DMS79 (cell line): ENCODE measurements at places on chromosomes 16 and 17.

DNA sequence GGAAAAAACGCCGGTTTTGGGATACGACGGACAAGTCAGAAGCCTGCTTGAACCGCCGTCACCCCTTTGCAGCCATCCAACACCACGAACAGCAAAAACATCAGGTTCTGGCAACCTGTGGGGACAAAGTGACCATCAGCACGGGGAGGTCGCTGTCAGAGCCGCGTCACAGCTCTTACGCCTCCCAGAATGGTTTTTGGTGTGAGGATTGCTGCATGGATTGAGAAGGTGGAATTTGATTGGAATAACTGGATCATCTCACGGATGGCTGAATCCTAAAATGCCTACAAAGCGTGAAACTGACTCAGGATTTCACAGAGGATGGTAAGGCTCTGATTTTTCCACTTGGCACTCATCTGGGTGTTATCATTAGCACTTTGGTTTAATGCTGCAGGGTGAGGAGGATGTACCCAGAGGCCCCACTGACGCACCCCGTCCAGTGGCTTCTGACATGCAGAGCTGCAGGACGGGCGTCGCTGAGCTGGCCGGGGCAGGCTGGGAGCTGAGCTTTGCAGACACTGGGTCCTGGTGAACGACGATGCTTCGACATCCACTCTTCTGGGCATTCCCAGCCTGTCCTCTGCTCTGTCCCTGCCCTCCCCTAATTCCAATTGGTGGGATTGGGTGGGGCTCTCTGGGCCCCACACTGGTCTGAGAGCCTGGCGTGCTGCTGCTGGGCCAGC is 73.4 kb upstream of the CREBBP start:
- DNase-seq: no peak

- DNase-seq: no peak
Observed at GRCh38 chr16:57667048-57667525, 1.0 kb upstream of the ADGRG3 start.

DNA sequence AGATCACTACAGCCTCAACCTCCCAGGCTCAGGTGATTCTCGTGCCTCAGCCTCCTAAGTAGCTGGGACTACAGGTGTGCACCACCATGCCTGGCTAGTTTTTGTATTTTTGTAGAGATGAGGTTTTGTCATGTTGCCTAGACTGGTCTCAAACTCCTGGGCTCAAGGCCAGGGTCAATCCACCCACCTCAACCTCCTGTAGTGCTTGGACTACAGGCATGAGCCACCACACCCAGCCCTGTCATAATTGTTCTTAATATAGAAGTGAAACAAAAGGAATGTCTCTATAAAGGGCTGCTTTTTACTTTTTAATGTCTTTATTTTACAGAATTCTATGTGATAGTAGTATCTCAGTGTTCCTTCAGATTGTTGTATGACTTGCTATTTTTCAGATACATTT is 345.2 kb upstream of the TBX2 start:
- DNase-seq: no peak

- DNase-seq: no peak
Observed at GRCh38 chr16:70159355-70160348, 13.9 kb upstream of the CLEC18C start.

- no peak for DNase-seq
Observed at GRCh38 chr16:4868026-4868425, 20.7 kb downstream of the UBN1 start.

DNA sequence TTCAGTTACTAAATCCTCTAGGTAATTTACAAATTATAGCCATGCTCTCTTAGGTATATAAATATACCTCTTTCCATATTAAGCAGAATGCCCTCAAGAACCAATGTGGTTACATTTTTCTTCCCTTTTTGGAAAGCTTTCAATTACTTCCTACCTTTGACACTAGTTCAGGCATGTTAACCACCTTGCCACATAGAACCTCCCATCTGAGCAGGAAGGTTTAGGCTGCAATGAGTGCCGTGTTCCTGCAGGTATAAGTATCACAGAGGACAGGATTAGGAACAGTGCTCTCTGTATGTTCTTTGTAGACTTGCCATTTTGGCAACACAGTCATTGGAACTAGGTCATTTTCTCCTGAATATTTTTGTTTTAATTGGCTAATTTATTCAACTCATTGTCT is 20.1 kb downstream of the KRT25 start:
- DNase-seq: no peak

DNA sequence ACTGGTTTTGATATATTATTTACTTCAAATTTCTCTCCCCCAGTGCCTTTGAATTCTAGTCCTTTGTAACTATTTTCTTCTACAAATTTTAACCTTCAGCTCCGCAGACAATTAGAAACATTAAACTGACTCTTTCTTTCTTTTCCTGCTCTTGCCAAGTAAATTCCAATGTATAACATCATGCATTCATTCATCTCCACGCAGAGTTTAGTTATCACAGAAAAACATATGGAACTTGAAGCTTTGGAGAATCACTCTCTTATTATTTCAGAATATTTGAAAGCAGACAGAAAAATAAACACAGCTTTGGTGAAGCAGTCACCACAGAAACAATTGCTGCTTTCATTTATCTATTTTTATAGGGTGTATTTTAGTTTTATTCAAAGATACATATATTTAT is 778.7 kb upstream of the CDH8 start:
- DNase-seq: no peak

- DNase-seq: no peak
Observed at GRCh38 chr16:15517743-15518377, 83.5 kb downstream of the BMERB1 start.

DNA sequence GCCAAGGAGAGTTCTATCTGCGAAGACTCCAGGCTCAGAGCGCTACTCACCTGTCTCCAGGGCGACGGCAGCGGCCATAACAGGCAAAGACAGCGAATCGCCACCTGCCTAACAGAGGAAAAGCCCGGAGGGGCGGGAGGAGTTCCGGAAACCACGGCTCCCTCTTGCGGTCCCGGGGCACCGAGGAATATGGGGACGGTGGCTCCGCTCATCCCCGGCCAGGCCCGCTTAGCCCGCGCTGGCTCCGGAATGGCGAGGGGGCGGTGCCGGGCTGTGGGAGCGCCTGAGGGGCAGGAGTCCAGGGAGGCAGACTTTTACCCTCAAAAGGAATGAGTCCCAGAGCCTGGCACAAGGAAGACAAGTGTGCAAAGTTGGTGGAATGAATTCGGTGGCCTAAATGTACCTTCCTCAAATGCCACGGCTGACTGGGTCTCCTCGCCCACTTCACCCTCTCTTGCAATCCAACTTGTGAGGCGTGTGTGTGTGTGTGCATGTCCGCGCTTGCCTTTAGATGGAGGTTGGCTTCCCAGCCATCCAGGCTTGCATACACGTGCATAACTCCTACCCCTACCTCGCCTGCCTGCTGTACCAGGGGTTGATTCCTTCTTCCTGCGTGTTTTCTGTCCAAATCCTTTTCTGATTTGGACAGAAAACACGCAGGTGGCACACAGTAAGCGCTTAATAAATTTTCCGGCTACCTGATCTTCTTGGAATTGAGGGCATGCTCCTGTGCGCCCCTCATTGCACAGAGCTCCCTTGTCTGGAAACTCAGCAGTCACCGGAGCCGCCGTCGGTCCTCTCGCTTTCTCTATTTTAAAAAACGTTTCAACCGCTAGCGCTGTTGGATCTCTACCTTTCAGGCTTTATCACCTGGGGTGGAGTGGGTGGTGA is 3.5 kb downstream of the C17orf100 start:
- DNase-seq: peak; percentile 70

DNA sequence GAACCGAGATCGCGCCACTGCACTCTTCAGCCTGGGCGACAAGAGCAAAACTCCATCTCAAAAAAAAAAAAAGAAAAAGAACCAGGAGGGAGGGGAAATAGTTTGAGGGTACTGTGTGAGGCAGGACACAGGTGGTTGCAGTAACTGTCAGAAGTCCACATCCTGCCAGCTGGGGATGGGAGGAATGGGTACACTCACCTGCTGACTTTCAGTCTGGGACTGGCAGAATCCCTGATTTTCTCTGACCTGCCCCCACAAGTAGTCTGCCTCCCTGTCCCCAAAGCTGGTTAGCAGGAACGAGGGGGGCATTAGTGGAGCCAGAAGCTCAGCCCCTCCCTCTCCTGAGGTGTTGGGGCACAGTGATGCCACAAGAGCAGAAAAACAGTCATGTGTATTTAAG is 7.1 kb upstream of the ARL5C start:
- DNase-seq: no peak

DNA sequence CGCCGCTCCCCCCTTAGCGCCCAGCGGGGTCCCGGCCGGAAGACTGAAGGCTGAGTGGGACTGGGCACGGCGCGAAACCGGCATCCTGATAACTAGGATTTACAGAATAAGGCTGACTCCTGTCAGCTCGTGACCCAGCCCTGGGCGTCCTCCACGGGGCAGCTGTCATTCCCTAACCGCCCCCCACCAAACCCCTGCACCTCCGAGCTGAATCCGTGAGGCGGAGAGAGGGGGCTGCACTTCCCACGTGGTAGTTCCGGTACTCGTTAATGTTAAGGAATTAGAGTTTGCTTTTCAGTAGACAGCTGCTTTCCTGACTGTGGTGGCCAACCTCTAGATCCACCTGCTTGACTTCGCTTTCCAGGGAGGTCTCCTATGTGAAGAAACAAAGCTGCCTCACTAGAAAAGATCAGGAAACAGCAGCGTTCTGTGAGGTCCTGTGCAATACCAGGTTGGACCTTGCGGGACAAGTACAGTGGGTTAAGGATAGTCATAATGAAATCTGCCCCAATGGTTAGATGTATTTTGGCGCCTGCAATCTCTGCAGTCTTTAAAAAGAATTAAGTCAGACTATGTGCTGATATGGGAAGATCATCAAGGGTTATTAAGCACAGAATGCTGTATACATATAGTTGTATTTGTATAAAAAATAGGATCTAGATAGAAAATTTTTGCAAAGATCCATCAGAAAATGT is 1.1 kb upstream of the WBP2 start:
- no peak for DNase-seq

- DNase-seq: peak; percentile 71
Observed at GRCh38 chr17:77884019-77884418, 74.5 kb upstream of the TNRC6C start.

DNA sequence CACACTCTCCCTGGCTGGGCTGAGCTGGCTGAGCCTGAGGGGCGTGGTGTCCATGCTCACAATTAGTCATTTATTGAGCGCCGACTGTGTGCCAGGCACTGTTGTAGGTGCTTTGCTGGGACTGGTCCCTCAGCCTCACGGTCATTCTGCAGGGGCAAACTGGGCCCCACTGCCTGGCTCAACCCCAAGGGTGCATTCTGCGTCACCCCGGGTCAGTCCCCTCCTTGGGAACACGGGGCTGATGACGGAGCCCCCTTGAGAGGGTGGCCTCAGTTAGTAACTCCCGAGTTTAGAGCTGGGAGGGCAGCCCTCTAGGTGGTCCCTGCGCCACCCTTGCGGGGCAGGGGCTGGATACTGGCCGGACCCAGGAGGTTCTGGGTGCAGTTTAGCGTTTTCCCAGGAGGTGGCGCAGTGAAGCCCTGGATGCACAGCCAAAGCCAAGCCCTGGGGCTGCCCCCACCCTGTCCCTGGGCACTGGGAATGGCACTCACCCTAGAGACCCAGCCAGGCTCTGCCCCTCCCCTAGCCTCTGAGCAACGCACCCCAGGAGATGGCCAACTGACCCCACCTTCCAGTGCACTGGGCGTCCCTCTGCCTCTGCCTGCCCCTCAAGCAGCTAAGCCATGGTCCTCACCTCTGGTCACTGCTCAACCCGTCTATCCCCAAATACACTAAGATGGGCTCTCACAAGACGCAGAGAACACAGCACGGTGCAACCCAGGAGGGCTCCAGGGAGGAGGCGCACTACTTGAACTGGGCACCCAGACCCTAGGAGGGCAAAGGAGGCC is 243.2 kb upstream of the GSE1 start:
- no peak for DNase-seq

DNA sequence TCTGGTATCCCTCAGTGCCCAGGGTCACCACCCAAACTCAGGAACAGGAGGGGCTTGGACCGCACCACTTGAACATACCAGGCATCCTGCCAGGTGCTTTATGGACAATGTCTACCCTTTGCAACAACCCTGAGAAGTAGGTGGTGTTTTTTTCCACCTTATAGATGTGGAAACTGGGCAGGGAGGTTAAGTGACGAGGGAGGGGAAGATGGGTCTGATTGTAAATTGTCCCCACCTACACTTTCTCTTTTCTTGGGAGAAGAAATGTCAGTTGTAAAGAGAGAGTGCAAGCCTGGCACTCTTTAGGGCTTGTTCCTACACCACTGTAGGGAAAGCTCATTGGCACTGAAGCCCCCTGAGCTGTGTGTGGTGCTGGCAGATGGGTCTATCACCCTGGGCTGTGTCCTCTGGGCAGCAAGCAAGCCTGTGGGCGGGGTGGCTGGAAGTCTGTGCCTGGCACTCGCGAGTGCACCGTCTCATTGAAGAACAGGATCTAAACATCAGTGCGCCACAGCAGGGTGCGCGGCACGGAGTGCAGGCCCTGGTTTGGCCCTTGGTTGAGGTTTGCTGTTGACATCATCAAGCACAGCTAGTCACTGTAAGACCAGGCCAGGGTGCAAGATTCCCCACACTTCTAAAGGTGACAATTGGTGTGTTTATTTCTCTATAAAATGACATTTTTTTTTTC is 15.1 kb downstream of the NOD2 start:
- no peak for DNase-seq

GRCh38 chr17:42453439-42453838 is 5.2 kb upstream of the ATP6V0A1 start:
- no peak for DNase-seq

- no peak for DNase-seq
Observed at GRCh38 chr16:11639008-11639562, 29.2 kb upstream of the SNN start.

DNA sequence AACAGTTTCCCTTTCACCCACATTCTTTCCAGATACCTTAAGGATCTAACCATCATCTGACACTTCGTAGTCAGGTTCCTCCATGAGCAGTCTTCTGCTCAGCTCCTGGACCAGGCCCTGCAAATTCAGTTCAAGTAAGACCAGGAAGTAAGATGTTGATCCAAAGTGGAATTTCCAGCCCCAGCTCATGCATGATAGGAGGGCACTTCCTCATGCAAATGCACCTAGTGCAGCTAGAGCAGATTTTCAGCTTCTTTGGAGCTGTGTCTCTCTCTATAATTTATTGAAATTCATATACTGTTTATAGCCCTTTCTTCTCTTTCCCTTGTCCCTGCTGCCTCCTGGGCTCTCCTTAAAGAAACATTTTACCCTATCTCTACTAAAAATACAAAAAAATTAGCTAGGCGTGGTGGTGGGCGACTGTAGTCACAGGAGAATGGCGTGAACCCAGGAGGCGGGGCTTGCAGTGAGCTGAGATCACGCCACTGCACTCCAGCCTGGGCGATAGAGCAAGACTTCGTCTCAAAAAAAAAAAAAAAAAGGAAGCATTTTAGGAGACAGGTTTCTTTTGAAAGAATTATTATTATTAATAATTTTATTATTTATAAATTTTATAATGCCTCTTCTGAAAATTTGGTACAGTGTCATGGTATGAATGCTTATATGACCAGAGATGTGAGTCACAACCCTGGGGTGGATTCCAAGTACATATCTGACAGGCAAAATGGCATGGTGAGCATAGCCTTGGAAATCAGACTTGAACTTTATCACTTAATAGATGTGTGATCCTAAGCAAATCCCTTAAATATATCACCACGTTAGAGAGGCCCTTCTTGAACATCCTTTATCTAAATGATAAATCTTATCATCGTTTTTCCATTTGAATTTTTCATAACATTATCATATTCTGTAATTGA is 94.3 kb downstream of the SSH2 start:
- DNase-seq: no peak
